Cortex of kidney (tissue), 1 donor: ENCODE measurements at places on chromosomes 11 and 22.

GRCh38 chr11:17638311-17638710, 81.1 kb upstream of the MYOD1 start:
- DNase-seq, result no peak

DNA sequence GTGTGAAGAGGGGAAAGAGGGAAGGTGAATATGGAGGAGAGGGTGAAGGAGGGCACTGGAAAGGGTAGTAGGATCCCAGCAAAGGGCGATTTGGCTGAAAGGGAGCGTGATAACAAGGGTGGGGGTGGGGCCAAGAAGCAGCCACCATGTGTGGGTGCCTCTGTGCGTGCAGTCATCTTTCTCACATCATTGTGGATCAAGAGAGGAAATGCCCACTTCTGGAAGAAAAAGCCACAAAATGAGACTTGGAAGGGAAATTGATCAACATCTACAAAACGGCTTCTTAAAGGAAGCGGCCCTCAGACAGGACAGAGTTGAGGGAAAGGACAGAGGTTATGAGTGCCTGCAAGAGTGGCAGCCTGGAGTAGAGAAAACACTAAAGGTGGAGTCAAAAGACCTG, 1.2 kb upstream of the CXCR5 start:
- DNase-seq, result no peak

GRCh38 chr11:1163321-1163910, 5.7 kb downstream of the MUC5AC start:
- no peak for DNase-seq

DNA sequence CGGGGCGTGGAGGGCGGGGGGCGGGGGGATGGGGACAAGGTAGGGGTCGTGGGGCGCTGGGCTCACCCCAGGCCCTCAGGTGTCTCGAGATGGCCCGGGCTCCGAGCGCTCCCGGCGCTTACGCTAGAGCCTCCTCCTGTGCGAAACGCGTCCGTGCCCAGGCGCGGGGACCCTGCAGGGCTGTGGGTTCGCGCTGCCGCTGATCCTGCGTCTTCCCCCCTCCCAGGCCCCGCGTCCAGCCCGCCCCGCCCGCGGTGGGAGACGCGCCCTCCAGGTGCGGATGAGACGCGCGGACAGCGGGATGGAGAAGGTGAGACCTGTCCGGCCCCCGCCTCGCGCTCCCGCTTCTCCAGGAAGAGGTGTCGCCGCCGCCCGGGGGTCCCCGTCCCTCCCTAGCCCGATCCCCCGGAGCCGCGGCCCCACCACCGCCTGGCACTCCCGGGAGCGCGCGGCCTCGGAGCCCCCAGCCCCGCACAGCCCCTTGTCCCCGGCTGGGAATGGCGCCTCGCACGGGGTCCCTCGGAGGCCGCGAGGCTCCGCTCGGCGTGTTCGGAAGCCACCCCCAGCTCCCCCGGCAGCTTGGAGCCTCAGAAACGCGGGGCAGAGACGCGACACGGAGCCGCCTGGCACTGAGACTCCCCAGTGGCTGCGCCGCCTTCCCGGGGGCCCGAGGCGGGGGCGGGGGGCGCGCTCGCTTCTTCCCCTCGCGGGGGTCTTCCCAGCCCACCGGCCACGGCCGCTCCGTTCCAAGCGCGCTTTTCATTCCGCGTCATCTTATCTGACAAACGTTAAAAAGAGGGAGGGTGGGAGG, 27.6 kb upstream of the TOLLIP start:
- no peak for DNase-seq

DNA sequence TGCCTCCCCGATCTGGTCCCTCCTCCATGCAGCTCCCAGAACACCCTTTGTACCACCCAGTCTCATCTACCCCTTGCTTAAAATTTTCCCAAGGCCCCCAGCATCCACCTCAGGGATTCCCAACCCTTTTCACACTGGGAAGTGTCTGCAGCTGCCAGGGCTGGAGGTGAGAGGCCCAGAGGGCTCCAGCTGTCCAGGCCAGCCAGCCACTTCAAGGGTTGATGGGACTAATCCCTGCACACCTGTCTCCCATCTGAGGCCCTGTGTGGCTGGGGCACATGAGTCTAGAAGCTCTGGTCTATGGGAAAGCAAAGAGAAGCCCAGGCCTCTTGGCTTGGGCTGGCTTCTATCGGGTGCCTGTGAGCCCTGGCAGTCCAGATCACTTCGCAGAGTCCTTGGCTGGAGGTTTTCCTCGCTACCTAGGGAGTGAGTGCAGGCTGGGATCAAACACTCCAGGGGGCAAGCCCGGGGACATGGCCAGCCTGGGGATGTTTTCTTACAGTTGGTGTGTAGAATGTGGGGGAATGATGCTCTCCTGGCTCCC, 41.1 kb upstream of the TPBGL start:
- DNase-seq, result no peak

DNA sequence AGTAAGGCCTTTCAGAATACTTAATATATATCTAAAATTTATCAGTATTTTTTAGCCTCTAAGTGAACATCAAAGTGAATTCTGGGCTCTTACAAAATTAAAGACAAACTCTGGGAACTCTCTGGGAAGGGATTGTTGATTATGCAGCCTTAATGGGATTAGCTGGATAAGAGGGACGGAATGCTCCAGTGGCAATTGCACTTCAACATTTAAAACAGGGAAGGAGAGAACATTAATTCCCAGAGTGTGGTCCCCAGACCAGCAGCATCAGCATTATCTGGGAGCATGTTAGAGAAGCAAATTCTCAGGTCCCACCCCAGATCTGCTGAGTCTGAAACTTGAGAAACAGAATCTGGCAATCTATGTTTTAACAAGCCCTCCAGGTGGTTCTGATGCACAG, 46.5 kb downstream of the POLD3 start:
- no peak for DNase-seq

- DNase-seq, result no peak
These were observed 44.1 kb downstream of the CHORDC1 start for GRCh38 chr11:90178751-90179150.

GRCh38 chr11:69940246-69940610, 121.0 kb upstream of the FGF3 start:
- DNase-seq, result no peak

- DNase-seq, result no peak
These were observed 57.0 kb downstream of the ETS1 start for GRCh38 chr11:128530118-128531074.

GRCh38 chr22:21694394-21694793, 28.6 kb downstream of the PPIL2 start:
- no peak for DNase-seq

- DNase-seq, result no peak
These were observed 150.6 kb downstream of the OPCML start for GRCh38 chr11:133381761-133382130.

- no peak for DNase-seq
These were observed 4.7 kb upstream of the AP1B1 start for GRCh38 chr22:29393019-29393608.

DNA sequence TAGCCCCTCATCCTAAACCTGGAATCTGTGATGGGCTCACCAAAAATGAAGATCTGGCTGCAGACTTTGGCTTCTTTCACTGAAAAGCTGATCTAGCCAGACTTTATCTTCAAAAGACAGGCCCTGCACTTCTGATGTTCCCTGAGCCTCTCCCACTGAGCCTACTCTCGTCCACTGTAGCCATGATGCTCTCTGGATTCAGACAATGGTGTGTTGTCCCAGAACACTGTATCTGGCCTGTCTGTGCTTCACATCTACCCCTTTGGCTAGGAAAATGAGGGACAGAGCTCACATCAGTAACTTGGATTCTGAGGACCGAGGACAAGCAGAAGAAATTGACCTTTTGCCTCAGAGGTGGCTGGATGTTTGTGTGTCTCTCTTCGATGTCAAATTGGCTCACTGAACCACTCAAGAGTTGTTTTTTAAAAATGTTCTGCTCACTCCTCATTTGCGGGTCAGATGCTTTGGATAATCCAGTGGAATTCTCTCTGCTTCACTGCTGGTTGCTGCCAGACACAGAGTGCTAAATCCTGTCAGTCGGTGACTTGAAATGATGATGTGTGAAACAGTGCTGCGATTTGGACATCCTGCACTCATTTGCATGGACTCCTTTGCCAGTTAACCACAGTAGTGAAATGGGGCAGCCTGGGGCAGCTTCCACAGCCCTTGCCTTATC, 67.5 kb downstream of the ARFGAP2 start:
- no peak for DNase-seq

GRCh38 chr22:36806835-36807234, 10.0 kb downstream of the PVALB start:
- DNase-seq, result no peak

DNA sequence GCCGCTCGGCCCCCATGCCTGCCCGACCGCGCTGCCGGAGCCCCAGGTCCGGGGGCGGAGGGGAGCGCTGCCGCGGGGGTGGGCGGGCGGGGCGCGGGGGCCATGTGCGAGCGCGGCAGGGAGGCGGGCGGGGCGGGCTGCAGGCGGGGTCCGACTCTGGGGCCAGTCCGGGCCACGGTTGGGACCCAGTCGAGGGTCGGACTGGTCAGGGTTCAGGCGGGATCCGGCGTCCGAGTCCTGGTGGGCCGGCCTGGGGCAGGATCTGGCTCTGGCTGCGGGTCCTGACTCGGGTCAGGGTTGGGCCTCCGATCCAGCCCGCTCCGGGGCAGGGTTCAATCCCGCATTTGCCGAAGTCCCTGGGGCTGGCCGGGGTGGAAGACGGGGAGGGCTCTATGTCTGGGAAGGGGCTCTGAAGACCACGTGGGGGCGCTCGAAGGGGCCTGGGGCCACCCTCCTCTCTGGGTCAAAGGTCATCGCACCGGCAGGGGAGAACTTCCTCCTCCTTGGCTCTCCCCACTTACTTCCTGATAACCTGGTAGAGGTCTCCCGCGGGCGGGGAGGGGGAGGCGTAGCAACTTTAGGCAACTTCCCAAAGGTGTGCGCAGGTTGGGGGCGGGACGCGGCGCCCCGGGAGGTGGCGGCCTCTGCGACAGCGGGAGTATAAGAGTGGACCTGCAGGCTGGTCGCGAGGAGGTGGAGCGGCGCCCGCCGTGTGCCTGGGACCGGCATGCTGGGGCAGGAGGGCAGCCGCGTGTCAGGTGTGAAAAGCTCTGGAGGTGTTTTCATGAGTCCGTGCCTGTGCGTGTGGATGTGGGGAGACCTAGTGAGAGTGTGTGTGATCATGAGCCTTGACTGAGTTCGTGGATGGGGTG, 603 bp downstream of the ESRRA start:
- no peak for DNase-seq

GRCh38 chr11:68039526-68040086, 781 bp downstream of the TCIRG1 start:
- no peak for DNase-seq
